Activated B cell treated with CpG ODN at 0.5 μM for 24 hours (primary cell): ENCODE measurements at places on chromosomes 16 and 17. TPM values are rescaled to one million over a fixed set of nuclear protein-coding genes. Genes with fewer than 3 reads are reported as not detected.

KRTAP4-6 gene
- not detected in 2 replicates for total RNA-seq

DNA sequence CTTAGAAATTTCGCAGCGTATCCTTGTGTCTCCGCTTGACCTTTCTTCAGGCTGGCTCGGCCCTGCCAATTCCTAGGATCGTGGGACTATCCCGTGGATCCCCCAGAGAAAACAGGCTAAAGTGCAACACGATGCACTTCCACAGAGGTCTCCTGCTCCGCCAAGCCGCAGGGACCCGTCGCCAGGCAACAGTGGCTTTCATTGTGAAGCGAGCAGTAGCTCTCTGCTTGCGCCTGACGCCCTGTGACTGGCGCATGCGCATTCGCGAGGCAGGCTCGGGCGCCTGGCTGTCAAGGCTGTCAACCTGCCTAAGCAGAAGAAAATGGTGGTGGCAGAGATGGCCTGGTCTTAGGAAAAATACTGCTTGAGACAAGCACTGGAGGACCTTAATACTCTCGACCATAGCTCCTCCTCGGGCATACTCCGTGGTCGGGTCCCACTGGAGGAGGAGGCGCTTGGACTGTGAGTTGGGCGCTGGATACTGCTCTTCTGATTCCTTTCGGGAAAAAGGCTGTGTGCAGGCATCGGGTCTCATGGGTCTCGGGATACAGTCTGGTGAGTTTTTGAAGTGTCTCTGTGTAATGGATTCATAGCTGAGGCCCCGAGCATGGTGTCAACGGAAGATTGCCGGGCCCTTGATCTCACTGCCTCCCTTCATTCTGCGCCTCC is 2336.1 kb downstream of the TP53TG3F start:
- no peak overlapping the region for H3K4me3 ChIP-seq
- no peaks in the 10 kb centered on the region for H3K4me1 ChIP-seq

DNA sequence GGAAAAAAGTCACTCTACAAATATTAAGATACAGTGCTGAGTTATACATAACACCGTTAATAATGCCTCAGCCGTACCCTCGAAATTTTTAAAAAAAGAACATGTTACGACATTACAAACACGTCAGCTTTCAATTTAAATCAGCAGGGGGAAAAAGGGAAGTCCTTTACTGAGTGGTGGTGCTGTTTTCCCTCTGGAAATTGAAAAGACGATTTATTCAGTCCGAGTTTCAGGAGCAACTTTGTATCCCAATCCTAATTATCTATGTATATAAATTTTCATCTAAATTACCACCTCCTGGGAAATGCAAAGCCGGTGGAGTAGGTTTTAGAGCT is 1.3 kb downstream of the NETO2 start:
- peak overlapping the region; percentile 86 for H3K4me3 ChIP-seq
- peak overlapping the region; percentile 59 for H3K27ac ChIP-seq
- H3K4me1 ChIP-seq = peaks cover 23% of the 10 kb centered on the region

IRF8 gene
- total RNA-seq = 234 and 248 TPM in 2 replicates

GRCh38 chr17:80729761-80730160 is 185.1 kb downstream of the RPTOR start:
- H3K4me3 ChIP-seq = no peak overlapping the region
- H3K4me1 ChIP-seq = peaks cover 43% of the 10 kb centered on the region
- DNase-seq = no peak

GRCh38 chr16:85153656-85154091 is 41.4 kb upstream of the CIBAR2 start:
- peaks cover 11% of the 10 kb centered on the region for H3K4me1 ChIP-seq
- peaks cover 4% of the 10 kb centered on the region for H3K27me3 ChIP-seq
- DNase-seq = no peak
- no peak overlapping the region for H3K4me3 ChIP-seq

- no peak overlapping the region for H3K27ac ChIP-seq
- H3K27me3 ChIP-seq = no peaks in the 10 kb centered on the region
- H3K4me3 ChIP-seq = no peak overlapping the region
- DNase-seq = no peak
- H3K36me3 ChIP-seq = no peaks in the 10 kb centered on the region
Observed at GRCh38 chr17:75075597-75076336, 12.0 kb upstream of the SLC16A5 start.

DNA sequence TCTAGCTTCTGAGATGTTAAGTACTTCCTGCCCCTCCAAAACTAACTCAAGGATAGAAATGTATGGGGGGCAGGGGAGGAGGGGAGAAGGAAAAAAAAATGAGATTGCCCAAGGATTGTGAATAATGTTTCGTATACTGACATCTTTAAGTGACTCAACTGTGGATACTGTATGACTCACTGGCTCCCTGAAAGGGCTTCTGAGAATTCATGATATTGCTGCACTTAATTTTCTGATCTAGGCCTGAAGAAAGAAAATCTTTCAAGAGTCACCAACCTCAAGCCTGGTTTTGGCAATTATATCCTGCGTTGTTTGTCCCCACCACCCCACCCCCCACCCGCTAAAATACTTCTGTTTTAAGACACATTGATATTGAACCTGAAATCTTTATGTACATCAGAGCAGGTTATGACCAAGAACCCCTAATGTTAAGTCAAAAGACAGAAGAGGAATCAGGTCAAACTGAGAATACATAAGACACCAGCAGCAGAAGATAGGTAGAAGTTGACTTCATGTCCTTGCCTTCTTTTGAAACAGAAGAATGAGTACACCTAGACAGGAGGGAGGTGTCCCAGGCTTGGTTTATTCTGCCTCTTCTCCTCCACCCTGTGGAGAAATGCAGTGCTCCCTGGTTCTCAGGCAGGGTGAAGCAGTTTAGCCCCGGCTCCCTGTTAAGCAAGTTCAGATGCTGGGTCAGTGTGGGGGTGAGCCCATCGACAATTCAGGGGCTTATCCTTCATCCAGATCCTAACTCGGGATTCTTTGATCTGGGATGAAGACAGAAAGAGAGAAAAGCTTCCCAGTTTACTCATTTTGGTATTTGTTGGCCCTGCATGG is 3.3 kb upstream of the FBXL20 start:
- H3K36me3 ChIP-seq = peaks cover 41% of the 10 kb centered on the region
- no peak overlapping the region for H3K4me3 ChIP-seq
- peak overlapping the region; percentile 16 for H3K27ac ChIP-seq
- no peaks in the 10 kb centered on the region for H3K27me3 ChIP-seq
- peaks cover 17% of the 10 kb centered on the region for H3K4me1 ChIP-seq

CCL1 gene
- not detected in 2 replicates for total RNA-seq

DNA sequence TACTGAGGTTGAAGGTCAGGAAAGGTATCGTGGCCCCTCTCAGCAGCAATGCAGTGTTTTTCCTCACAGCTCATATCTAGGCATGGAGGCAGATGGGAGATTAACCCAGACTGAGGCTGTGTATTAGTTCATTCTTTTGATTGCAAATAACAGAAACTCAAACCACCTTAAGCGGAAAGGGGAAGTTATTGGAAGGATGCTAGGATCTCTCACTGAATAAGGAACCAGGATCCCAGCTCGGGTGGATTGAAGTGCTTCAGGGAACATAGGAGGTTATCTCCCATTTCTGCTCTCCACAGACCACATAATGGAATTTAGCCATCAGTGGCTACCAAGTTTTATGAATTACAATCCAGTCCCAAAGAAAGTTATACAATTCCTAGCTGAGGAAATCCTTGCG is 8.2 kb downstream of the ZNF689 start:
- no peak for DNase-seq
- no peak overlapping the region for H3K27ac ChIP-seq
- peaks cover 3% of the 10 kb centered on the region for H3K4me1 ChIP-seq
- H3K27me3 ChIP-seq = no peaks in the 10 kb centered on the region
- H3K4me3 ChIP-seq = no peak overlapping the region
- peaks cover 44% of the 10 kb centered on the region for H3K36me3 ChIP-seq

SEPTIN12 gene
- total RNA-seq = not detected in 2 replicates

- peaks cover 12% of the 10 kb centered on the region for H3K4me1 ChIP-seq
- no peak overlapping the region for H3K27ac ChIP-seq
- H3K4me3 ChIP-seq = peak overlapping the region; percentile 53
- H3K36me3 ChIP-seq = no peaks in the 10 kb centered on the region
- no peak for DNase-seq
Observed at GRCh38 chr16:75264457-75264998, 13.1 kb upstream of the BCAR1 start.

GRCh38 chr16:3675601-3676130 is 21.2 kb downstream of the DNASE1 start:
- H3K27ac ChIP-seq = no peak overlapping the region
- H3K4me3 ChIP-seq = no peak overlapping the region
- DNase-seq = no peak
- H3K27me3 ChIP-seq = no peaks in the 10 kb centered on the region

- H3K27ac ChIP-seq = peak overlapping the region; percentile 86
- no peaks in the 10 kb centered on the region for H3K27me3 ChIP-seq
- peaks cover 95% of the 10 kb centered on the region for H3K4me1 ChIP-seq
- DNase-seq = no peak
- H3K4me3 ChIP-seq = no peak overlapping the region
- peaks cover 42% of the 10 kb centered on the region for H3K36me3 ChIP-seq
Observed at GRCh38 chr17:8956465-8956902, 9.0 kb downstream of the PIK3R5 start.

DNA sequence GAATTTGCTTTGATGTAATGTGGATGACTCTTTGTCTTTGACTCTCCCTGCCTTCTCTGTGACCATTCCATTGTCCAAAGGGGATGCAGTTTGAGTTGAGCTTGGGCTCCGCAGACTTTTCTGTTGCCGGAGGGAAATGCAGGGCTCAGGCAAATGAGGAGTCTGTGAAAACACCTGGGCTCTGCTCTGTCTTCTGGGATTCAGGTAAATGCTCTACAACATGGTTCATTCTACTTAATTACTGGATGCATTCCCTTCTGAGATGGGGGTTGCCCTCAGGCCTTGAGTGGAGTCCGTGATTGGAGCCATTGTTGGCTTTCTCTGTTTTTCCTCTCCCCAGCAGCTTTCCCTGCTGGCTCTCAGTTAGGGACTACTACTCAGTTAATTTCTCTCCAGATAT is 26.4 kb upstream of the SPNS2 start:
- H3K27me3 ChIP-seq = peaks cover 7% of the 10 kb centered on the region
- H3K4me3 ChIP-seq = no peak overlapping the region
- DNase-seq = no peak
- H3K36me3 ChIP-seq = no peaks in the 10 kb centered on the region
- no peaks in the 10 kb centered on the region for H3K4me1 ChIP-seq
- no peak overlapping the region for H3K27ac ChIP-seq

- H3K4me3 ChIP-seq = no peak overlapping the region
- peaks cover 35% of the 10 kb centered on the region for H3K4me1 ChIP-seq
- H3K36me3 ChIP-seq = peaks cover 3% of the 10 kb centered on the region
- DNase-seq = no peak
Observed at GRCh38 chr17:17849845-17850373, 13.1 kb upstream of the SREBF1 start.

DNA sequence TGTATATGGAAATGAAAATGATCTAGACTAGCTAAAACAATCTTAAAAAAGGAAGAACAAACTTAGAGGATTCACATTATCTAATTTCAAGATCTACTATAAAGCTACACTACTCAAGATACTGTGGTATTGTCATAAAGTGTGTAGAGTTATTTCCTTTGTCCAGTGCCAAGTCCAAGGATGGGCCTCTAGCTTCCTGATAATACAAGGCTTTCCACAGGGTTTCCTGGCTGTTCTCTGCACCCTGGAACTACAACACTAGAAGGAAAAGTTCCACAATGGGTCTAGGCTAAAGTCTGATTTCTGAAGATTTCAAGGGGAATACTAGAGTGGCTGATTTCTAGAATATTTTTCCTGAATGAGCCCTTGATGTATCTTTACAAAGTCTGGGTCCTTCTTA is 34.2 kb downstream of the TBC1D3B start:
- no peaks in the 10 kb centered on the region for H3K27me3 ChIP-seq
- peaks cover 39% of the 10 kb centered on the region for H3K4me1 ChIP-seq
- DNase-seq = no peak
- H3K27ac ChIP-seq = no peak overlapping the region
- peaks cover 2% of the 10 kb centered on the region for H3K36me3 ChIP-seq
- H3K4me3 ChIP-seq = no peak overlapping the region

NHERF1 gene
- 33.3 and 34.5 TPM in 2 replicates for total RNA-seq

SLC13A2 gene
- not detected in 2 replicates for total RNA-seq

DNA sequence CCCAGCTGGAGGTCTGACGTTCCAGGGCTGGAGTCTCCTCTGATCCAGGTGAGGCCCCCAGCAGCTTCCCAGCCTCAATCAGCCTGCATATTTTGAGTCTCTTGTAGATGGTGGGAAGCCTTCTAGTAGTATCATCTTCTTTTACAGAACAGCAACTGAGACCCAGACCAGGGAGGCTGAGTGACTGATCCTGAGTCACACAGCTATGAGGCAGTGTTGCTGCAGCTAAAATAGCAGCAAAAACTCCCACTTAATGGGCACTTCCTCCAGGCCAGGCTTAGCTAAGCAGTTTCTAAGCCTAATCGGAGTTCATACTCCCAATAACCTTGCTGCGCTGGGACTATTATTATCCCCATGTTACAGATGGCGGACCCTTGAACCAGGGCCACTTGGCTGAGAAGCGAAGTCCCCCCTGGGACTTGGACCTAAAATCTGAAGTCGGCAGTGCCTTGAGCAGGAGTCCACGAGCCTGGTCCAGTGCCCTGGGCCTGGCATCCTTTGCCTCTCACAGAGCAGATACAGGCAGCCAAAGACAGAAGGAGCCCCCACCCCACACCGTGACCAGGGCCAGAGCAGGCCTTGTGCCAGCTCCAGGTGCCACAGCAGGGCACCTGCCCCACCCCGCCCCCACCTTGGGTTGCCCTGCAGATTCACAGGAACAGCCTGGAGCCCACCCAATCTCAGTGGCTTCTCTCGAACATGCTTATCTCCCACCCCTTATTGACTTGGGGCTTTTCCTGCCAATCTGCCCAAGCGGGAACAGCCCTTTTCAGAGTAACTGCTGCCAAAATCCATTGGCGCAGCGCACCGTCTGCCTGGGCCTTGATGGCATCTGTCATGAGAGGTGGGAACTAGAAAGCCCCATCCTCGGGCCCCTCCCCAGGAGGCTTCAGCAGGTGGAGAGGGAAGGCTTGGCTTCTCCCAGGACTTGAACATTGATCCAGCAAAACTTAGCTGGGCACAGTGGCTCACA is 65.1 kb downstream of the SOCS1 start:
- DNase-seq = no peak
- no peak overlapping the region for H3K4me3 ChIP-seq
- H3K27ac ChIP-seq = no peak overlapping the region
- H3K4me1 ChIP-seq = no peaks in the 10 kb centered on the region

DNA sequence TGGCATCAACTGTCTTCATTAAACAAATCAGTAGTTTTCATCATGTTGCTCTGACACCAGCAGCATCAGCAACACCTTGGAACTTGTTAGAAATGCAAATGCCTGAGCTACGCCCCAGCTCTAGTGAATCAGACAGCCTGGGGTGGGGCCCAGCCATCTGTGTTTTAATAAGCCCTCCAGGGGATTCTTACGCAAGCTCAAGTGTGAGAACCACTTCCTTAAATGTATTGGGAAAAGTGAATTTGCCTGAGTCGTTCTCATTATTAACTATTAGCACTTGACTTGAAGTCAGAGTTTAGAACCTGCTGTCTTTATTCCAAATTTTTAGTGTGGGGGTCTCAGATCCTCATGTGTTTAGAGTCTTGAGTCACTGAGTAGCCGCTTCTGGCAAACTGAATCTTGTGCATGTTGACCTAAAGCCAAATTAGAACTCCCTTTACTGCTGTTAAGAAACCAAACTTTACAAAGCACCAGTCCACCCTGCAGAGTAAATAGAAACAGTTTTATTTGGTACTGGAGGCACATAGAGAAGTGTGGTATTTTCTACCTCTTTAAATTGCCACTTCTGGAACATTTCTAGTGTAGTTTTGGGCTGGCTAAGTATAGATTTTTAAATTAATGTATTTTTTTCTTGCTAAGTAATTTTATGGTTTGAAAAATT is 137.4 kb upstream of the COX10 start:
- no peaks in the 10 kb centered on the region for H3K36me3 ChIP-seq
- peaks cover 41% of the 10 kb centered on the region for H3K4me1 ChIP-seq
- peak overlapping the region; percentile 91 for H3K27ac ChIP-seq
- peak overlapping the region; percentile 33 for H3K4me3 ChIP-seq
- H3K27me3 ChIP-seq = no peaks in the 10 kb centered on the region

ZNF597 gene
- total RNA-seq = 3.6 and 4.2 TPM in 2 replicates

ZP2 gene
- total RNA-seq = not detected in 2 replicates

IRX5 gene
- 0.07 TPM in 1 of 2 replicates, not detected in the other for total RNA-seq

CA5A gene
- total RNA-seq = not detected in 2 replicates
